ENCODE measurements at places on chromosomes 4 and X.

GRCh38 chrX:126557151-126557550, 4.5 kb upstream of the DCAF12L1 start:
- DNase-seq: no peak

DNA sequence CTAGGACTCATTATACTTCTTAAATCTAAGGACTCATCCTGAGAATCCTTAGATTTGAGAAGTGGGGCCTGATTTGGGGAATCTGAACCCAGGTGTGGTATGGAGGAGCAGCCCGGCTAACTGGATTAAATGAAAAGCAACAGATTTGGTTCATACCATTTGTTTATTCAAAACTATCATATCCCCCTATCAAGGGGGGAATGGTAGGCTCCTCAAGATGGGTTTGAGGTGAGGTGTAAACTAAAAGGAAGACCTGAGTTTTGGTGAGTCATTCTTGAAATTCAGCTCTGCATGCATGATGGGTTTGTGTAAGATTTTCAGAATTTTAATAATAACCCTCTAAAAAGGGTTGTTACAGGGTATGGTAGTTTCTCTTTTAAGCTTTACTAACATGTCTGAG, 53.4 kb downstream of the CASP6 start:
- DNase-seq: no peak

DNA sequence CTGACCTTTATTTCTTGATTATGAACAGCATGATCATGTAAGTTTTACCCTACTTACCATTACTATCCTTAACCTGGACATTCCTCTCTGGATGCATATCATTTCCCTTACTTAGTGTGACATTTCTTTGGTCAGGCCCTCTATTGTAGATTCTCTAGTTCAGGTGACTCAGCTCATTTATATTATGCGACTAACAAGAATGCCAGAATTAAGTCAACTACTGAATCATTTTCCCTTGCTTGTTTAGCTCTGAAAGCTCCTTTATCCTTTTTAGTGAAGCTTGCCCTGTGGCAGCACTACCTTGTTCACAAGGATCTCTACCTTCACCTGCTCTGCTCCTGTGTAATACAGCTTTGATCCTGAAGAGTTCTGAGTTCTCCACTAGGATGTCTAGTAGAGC, 15.1 kb upstream of the UGT2B17 start:
- DNase-seq: no peak

- no peak for DNase-seq
These were observed 60.1 kb upstream of the S100G start for GRCh38 chrX:16589826-16590225.

- no peak for DNase-seq
These were observed 29.1 kb downstream of the RASGEF1B start for GRCh38 chr4:81442484-81443085.

DNA sequence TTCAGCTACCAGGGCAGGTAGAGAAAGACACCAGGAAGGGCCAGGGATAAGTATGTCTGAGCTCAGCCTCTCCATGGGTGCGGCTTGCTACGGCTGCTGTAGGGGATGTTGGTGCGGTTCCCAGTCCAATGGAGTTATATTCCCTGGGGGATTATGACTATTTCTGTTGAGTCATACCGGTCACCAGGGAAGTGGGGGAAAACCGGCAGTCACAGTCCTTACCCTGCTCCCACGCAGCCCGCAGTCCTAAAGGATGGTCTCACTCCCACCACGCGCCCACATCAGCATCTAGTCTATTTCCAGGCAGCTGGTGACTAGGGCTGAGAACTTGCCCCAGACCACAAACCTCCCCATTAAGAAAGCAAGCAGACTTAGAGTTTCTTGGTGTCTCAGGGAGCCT, 191.6 kb downstream of the VEGFC start:
- no peak for DNase-seq

DNA sequence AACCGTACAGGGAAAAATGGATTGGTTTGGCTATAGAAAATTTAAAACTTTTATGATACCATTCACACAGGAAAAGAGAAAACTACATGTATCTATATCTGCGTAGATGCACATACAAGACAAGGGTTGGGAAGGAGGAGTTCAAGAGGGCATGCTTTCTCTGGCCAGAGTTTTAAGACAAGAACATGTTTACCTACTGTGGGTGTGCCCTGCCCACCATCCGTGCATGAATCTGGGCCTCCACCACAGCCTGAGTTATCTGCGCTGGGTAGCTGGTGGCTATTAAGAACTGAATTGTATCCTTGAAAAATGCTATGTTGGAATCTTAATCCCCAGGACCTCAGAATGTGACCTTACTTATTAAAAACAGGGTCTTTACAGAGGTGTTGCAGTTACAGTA, 151.6 kb downstream of the AASDH start:
- no peak for DNase-seq

DNA sequence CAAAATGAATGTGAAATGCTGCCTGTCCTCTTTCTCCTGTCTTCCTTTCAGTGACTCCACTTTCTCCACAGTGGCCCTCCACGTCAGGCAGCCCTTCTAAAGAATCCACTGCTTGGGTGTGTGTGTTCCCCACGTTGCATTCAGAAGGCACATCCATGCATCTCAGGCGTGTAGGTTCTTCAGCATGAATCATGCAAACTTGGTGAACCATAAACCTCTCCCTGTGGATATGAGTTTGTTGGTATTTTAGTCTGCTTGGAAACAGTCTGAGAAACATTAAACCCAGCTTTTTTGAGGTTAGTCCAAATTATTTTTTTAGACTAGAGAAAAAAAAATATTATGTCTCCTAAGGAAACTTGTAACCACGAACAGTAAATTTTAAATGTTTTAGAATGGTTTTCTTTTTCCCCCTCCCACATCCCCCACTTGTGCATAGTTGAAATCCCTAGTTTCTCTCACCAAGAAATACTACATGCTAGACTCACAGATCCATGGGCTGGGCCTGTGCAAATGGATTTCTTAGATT, 251.6 kb downstream of the CBR4 start:
- DNase-seq: no peak

- no peak for DNase-seq
These were observed 2.0 kb upstream of the TRPC3 start for GRCh38 chr4:121953860-121954259.

GRCh38 chrX:66680451-66680850, 41.6 kb upstream of the EDA2R start:
- no peak for DNase-seq

DNA sequence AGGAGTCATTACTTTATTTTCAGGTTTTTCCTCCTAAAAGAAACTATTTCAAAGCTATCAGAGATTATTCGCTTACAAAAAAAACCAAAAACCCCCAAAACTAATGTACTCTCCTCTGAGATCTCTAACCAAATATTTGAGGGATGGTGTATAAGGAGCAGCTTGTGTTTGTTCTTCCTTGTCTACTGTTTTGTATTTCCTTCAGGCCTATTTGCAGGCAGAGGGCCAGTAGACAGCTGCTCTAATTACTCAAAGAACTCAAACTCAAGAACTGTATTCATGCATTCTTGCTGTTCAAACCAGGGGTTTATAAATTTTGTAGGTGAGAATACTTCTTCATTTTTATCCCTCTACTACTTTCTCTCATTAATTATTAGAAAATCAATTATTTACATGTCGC, 51.3 kb downstream of the SH3RF1 start:
- no peak for DNase-seq
